ENCODE measurements at places on chromosomes 2 and 18.

GRCh38 chr2:145753041-145753608 is 1233.2 kb upstream of the ZEB2 start:
- DNase-seq, result no peak

DNA sequence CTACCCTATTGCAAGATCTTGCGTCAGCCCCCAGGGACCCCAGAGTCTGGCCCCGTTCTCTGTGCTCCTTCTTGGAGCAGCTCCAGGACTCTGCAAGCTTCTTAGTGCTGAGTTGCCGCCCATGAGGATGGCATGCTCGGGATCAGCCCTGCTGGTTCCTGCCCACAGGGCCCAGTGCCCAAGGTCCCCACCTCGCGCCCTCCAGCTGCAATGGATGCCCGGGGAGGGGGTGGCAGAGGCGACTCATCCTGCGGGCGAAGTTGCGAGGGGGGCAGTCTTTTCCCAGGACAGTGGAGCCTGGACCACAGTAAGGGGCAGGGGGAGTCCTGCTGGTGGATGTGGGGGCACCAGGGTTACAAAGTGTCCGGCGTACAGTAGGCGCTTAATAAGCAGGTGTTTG is 261.9 kb downstream of the BCL2 start:
- no peak for DNase-seq

DNA sequence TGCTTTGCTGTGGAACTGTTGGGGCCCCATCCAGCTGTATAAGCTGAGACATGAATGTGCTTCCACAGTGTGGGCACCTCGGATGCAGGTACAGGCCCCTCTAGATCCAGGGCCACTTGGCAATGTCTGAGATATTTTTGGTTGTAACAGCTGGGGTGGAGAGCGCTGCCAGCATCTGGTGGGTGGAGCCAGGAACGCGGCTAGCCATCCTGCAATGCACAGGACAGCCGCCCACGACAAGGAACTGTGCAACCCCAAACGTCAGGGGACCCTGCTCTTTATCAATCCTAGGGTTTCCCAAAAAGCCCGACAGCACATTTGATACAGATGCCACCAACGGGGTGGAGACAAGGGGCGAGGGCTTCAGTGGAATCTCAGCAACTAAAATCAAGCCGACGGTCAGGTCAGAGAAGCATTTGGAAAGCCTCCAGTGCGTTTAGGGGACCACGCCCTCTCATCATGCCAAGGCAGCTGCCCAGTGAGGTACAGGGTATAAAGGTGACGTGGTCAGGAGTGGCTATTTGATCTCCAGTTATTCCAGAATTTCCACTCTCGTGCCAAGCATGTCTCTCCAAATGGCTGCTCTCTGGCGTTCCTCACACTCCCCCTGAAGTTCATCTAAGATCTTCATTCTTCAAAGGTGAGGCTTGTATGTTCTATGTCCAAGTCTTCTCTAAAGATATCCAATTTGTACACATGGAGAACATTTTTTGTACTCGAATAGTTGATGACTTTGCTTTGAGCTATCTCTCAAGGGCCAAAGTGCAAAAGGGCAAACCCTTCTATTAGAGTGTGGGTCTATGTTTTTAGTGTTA is 55.7 kb downstream of the LRRFIP1 start:
- no peak for DNase-seq

GRCh38 chr2:183269956-183270355 is 145.7 kb downstream of the NUP35 start:
- no peak for DNase-seq

DNA sequence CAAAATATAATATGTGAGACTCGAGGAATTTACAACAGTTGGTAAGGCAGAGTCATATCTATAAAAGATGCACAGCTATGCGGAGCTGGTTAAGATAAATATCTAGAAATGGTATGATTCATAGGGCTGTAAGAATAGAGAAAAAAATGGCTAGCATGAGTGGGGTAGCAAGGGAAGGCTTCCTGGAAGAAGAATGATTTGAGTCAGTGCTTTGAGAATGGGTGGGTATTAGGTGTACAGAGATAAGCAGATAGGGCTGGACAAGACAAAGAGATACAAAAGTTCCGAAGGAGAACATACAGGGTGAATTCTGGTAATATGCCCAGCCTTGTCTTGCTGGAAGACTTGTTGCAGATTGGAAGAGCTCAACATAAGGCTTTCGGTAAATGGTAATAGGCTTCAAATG is 291.5 kb upstream of the CCDC68 start:
- DNase-seq, result no peak

DNA sequence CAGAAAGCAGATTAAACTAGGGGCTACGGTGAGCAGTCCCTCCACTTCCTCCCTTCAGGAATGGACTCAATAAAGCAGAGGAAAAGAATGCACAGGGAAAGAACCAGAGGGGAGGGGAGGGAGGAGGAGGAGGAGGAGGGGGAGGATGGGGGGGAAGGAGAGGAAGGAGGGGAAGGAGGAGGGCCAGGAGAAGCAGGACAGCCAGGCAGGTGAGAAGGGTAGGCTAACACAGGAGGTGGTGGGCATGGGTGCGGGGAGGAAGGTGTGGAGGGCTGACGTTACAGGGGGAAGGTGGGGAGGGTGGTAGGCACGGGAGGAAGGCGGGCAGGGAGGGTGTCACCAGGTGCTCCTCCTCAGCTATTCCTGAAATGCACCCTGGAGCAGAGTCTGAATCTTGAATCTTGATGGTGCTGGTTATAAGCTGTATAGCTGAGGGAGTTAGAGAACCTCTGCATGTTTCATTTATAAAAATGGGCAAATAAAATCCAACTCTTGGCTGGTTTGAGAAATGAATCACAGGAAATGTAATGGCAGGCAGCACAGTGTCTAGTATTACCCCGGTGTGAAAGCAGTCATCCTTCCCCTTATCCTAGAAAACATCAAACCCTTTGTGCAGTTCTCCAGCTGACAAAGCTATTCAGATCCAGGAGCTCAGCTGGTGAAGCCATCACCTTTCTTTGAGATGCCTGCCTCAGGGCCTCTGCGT is 3.4 kb downstream of the TMEM18 start:
- no peak for DNase-seq

DNA sequence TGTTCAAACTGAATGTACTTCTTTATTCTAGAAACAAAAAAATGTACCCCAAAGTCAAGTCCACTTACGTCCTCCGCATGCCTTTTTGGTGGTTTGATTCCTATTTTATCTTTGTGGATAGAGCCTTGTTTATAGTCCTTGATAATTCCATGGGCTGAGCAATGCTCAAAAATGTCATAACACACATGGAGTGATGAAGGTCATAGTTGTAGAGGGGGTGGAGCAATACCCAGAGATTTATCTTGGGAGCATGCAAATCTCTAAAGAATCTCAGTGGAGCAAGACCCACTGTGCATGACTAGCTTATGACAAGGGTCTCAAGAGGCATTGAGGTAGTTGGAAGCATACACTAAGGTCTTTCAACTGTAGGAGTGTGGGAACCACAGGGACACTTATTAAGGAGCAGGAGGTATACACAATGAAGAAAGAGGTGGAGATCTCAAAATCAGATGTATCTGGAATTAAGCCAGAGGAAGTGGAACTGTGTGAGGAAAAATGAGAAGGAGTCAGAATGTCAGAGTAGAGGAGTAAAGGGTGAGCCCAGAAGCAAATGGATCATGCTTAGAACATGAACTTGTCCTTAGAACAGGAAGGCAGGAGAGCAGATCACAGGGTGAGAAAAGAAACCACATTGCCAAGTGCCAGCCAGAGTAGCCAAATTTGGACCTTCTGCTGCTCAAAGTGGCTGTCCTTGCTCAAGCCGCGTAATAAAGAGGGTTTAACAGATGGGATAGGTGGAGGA is 68.1 kb upstream of the STK39 start:
- no peak for DNase-seq

- no peak for DNase-seq
These were observed 41.1 kb downstream of the ACOXL start for GRCh38 chr2:110773401-110773921.

- DNase-seq, result no peak
These were observed 11.8 kb upstream of the GPR17 start for GRCh38 chr2:127634066-127634617.

GRCh38 chr2:64809216-64809615 is 155.5 kb upstream of the SERTAD2 start:
- DNase-seq, result no peak

DNA sequence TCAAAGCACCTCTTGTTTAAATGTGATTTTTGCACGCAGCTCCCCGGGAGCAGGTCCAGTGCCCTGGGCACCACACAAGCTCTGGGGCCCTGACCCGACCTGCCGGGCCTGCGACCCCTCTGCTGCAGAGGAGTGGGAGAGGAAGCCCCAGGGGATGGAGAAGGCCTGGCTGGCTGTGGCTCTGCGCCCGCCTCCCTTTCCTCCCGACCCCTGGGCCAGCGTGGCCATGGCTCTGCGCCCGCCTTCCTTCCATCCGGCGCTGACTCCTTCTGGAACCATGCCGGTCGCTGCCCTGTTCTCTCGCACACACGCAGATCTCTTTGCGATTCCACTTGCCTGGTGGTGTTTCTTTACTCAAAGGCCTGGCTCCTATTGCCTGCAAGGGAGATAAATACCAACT is 166.5 kb upstream of the SALL3 start:
- no peak for DNase-seq

DNA sequence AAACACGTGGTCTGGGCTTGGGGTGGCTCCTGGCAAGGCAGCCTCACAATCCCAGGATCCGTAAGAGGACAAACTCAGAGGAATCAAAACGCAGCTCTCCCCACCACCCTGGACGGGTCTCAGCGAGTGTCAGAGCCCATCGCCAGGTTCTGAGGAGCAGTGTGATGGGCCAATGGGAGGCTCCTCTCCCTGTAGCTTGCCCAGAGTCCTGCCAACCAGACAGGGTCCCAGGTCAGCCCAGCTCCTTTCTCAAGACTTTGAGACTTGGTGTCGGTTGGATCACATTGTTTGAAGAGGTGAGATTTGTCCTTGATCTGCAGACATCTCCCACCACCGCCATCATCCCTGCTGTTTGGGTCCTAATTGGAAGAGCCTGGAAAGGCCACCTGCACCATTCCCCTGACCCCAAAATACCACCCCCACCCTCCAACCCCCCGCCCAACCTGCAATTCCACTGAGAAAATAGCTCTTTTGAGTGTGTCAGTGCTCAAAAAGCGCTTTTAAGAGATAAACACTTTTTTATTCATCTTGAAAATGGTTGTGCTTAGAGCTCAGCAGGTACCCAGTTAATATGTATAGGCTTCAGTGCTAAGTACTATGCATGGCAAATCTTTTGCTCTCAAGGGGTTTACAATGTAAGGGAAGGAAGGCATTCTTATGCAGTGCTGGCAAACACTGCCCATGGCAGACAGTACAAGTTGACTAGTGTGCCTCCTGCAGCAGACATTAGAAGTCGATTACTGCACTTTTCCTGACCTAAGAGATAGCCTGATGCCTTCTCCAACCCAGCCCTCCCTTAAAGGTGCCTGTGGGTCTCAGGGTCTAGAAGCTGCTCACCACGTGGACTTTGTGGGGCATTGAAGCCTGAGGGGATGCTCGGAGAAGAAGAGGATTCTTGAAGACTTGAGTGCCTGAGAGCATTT is 50.6 kb downstream of the GLI2 start:
- DNase-seq, result no peak

DNA sequence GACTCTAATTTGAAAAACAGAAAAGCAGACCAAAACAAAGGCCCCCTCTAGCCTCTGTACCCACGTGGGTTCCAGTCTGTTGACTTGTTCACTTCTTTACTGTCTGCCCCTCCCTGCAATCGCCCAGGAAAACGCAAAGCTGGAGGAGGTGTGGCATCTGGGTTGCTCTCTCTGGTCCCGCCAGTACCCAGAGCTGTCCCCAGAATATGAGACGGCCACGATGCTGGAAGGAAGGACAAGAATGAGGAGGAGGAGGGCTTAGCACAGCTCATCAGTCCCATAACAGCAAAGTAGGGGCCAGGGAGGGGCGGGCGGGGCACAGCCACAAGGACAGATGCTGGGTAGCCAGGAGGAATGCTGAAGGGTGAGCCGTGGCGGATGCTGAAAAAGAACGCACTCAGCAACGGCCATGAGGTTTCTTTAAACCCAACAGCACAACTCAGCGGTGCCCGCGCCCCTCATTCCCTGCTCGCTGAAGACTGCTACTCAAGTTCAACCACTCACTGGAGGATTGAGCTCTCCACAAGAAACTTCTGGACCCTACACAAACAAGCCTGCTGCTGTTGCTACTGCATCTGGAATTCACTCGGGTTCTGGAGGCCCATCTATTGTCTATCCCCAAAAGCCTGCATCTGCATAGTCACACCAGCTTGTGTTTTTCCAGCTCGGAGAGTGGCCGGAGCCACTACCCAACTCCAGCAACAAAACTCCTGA is 187.7 kb downstream of the HDAC4 start:
- DNase-seq, result no peak

DNA sequence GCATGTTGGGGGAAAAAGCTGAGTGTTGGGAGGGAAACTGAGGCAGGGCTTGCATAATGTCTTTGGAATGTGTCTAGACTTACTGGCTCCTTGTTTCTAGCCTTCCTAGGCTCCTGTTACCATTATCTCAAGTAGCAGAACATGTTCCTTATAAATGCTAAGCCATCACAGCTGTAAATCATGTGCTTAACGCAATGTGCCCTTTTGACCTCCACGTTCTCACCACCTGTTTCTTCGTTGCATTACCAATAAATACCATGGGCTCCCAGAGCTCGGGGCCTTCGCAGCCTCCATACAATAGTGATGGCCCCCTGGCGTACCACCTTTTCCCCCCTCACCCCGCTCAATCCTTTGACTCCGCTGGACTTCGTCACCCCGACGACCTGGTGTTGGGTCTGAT is 54.0 kb upstream of the CWC22 start:
- no peak for DNase-seq

- no peak for DNase-seq
These were observed 1.0 kb upstream of the PEX13 start for GRCh38 chr2:61016392-61017002.

DNA sequence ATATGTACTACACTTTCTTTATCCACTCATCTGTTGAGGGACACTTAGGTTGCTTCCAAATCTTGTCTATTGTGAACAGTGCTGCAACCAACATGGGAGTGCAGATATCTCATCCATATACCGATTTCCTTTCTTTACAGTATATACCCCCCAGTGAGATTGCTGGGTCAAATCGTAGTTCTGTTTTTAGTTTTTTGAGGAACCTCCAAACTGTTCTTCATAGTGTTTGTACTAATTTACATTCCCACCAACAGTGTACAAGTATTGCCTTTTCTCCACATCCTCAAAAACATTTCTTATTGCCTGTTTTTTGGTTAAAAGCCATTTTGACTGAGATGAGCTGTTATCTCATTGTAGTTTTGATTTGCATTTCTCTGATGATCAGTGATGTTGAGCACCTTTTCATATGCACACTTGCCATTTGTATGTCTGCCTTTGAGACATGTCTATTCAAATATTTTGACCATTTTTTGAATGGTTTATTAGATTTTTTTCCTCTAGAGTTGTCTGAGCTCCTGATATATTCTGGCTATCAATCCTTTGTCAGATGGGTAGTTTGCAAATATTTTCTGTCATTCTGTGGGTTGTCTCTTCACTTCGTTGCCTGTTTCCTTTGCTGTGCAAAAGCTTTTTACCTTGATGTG is 12.2 kb downstream of the PLEK start:
- DNase-seq, result no peak

- DNase-seq, result no peak
These were observed 398.8 kb upstream of the TMEFF2 start for GRCh38 chr2:192593561-192593960.

- no peak for DNase-seq
These were observed 26.3 kb downstream of the B4GALT6 start for GRCh38 chr18:31657823-31658669.

GRCh38 chr2:24209389-24210105 is 34.7 kb downstream of the FAM228A start:
- no peak for DNase-seq
